ENCODE measurements at places on chromosomes 1 and 21. TPM values are rescaled to one million over a fixed set of nuclear protein-coding genes. Genes with fewer than 3 reads are reported as not detected.

UBL4B gene
- total RNA-seq, result not detected

ARL8A gene
- total RNA-seq, result 57.0 TPM

DNA sequence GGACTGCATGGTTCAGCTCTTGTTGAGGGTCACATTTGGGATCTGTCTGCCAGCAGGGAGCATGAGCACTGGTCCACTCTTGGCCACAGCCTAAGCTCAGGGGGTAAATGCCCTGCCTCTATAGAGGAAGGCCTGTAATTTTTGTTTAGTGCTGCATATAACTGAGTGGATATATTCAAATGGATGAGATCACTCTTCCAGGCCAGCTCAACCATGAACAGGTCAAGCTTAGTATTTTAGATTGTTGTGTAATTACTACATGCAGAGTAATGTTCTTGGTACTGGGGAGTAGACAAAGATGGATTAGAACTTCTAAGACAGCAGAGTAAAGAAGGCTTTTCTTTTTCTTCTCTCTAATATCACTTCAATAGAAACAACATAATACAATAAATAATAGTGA, 376.9 kb downstream of the GPATCH2 start:
- no peak for DNase-seq
- H3K36me3 ChIP-seq, result no peaks in the 10 kb centered on the region
- no peaks in the 10 kb centered on the region for H3K4me1 ChIP-seq
- H3K27me3 ChIP-seq, result no peaks in the 10 kb centered on the region
- no peak overlapping the region for H3K27ac ChIP-seq
- H3K4me3 ChIP-seq, result no peak overlapping the region

DNA sequence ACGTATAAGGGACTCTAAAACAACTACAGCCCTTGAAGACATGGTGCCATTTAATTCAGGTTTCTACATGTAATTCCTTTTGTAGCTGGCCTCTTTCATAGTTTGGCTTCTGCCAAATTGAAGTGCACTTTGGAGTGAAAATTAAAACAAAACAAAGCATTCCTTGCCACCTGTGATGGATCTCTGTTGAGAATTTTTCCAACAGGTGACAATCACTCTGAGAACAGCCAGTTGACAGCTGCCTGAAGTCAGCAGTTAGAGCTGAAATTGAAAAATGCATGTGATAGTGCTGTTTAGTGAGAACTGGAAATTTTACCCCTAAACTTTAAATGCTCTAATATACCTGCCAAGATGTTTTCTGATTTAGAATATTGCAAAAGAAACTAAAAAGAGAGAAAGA, 134.5 kb downstream of the SNX7 start:
- H3K4me3 ChIP-seq, result no peak overlapping the region
- no peak for DNase-seq
- no peaks in the 10 kb centered on the region for H3K36me3 ChIP-seq
- no peak overlapping the region for H3K27ac ChIP-seq

DNA sequence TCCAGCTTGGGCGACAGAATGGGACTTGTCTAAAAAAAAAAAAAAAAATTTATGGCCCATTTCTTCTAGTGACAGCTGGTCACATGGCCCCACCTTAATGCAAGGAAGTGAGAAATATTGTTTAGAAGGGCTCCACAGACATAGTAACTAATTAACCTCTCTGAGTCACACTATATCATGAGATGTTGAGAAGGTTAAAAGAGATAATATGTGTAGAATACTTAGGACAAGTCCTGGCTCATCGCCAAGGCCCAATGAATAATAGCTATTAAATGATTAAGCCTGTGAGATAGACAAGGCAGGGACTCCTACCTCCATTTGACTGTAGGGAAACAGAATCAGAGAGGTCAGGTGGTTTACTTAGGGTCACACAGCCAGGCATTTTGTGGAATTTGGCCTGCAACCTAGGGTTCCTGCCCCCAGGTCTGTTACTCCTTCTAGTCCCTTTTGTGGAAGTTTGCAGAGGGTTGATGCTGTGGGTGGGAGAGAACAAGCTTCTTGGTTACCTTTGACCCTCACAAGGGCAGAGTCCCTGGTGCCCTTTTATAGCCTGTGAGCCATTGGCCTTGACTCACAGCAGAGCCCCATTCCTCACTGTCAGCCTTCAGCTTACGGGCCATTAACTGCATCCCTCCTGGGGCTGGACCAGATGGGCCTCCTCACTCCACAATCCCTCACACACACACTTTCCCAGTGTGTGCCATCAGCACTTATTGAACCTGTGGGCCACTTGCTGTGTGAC, 48.5 kb downstream of the OPRD1 start:
- H3K36me3 ChIP-seq, result no peaks in the 10 kb centered on the region
- no peak overlapping the region for H3K4me3 ChIP-seq
- no peak overlapping the region for H3K27ac ChIP-seq

GRCh38 chr1:156508205-156508954, 7.8 kb upstream of the MEF2D start:
- peaks cover 15% of the 10 kb centered on the region for H3K4me1 ChIP-seq
- no peaks in the 10 kb centered on the region for H3K36me3 ChIP-seq
- H3K4me3 ChIP-seq, result no peak overlapping the region
- H3K27ac ChIP-seq, result peak overlapping the region; percentile 50

FCRL2 gene
- 0.10 TPM for total RNA-seq

MYOG gene
- total RNA-seq, result not detected

ELAPOR1 gene
- total RNA-seq, result 110 TPM

DNA sequence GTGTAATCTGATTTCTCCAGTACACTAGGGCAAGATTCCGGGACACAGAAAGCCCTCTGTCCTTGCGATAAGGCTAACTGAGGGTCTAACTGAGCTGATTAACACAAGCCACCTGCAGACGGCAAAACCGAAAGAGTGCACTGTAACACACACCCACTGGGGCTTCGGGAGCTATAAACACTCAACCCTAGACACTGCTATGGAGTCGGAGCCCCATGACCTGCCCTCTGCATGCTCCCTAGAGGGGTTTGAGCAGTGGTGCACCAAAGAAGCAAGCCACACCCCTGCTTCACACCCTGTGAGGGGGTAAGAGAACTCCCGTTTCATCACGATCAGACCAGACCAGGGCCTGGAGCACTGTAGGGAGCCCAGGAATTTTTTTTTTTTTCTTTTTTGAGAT, 72.4 kb downstream of the DMRTA2 start:
- H3K36me3 ChIP-seq, result no peaks in the 10 kb centered on the region
- no peaks in the 10 kb centered on the region for H3K4me1 ChIP-seq
- H3K27me3 ChIP-seq, result no peaks in the 10 kb centered on the region
- no peak overlapping the region for H3K27ac ChIP-seq

DNA sequence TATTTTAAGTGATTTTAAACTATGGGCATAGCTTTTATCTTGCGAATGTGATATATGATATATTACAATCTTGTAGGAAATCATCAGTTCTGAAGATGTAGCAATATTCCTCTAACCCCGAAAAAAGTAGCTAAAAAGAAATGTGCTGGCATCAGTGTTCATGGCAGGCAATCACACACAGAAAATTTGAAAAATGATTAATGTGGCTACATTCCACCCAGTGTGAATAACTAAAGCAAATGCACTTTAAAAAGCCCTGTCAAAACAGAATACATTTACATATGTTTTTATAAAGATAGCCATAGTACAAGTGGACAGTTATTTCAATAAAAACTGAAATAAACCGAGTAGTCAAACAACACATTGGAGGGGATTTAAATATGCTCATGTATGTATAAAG, 260.2 kb downstream of the HHAT start:
- H3K27me3 ChIP-seq, result no peaks in the 10 kb centered on the region
- no peak overlapping the region for H3K27ac ChIP-seq
- H3K4me1 ChIP-seq, result no peaks in the 10 kb centered on the region
- DNase-seq, result no peak

SGIP1 gene
- 3.1 TPM for total RNA-seq

CELA2A gene
- not detected for total RNA-seq

DEPDC1 gene
- total RNA-seq, result 6.1 TPM

BRINP2 gene
- total RNA-seq, result not detected

DNA sequence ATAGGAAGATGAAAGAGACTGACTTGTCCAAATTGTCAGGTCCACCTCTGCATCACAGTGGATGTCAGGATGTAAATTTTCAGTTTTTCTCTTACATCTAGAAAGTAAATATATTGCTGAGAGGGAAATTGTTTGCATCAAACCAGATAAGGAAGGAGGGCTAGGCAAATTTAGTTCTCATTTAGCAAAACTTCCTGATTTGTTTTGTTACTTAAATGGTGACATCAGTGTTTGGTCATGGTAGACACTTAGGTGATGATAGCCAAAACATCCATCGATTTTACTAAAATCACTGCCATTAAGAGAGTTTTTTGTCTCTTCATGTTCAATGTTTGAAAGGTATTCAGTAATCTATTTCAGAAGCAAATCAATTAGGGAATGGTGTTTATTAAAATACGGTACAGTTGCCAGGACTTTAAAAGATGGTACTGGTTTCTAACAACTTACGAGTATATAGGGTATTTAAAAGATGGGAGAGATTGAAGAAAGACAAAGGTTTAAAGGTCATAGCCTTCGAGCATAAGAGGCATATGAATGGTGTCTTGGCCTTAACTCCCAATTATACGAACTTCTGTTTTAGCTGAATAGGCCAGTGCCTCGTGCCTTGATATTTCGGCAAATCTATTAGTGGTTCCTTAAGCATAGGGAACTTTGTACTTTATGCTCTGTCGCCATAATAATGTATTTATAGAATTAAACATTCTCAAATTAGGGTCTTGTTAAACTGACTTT, 3.0 kb downstream of the IER5 start:
- H3K27me3 ChIP-seq, result no peaks in the 10 kb centered on the region
- no peaks in the 10 kb centered on the region for H3K36me3 ChIP-seq
- no peak for DNase-seq
- H3K27ac ChIP-seq, result peak overlapping the region; percentile 96
- H3K4me1 ChIP-seq, result peaks cover 4% of the 10 kb centered on the region

FCRL4 gene
- not detected for total RNA-seq
